Activated CD4-positive, alpha-beta T cell treated with anti-CD3 and anti-CD28 coated beads for 36 hours (primary cell): ENCODE measurements at places on chromosomes 13 and 19.

- DNase-seq, result no peak
Observed at GRCh38 chr13:100532836-100533435, 55.7 kb downstream of the GGACT start.

DNA sequence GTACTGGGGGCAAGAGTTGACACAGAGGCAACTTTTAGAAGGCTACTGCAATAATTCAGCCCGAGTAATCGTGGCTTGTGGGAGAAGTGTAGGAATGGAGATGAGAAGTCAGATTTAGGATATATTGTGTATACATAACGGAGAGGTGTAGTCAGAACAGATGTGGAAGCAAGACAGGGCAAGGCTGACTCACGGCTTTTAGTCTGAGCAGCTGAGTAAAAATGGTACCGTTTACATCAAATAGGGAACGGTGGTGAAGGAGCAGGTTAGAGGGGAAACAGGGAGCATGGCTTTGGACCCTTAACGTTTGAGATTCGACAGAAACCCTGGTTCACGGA lies 796 bp upstream of the LSM14A start:
- peak; percentile 80 for DNase-seq

DNA sequence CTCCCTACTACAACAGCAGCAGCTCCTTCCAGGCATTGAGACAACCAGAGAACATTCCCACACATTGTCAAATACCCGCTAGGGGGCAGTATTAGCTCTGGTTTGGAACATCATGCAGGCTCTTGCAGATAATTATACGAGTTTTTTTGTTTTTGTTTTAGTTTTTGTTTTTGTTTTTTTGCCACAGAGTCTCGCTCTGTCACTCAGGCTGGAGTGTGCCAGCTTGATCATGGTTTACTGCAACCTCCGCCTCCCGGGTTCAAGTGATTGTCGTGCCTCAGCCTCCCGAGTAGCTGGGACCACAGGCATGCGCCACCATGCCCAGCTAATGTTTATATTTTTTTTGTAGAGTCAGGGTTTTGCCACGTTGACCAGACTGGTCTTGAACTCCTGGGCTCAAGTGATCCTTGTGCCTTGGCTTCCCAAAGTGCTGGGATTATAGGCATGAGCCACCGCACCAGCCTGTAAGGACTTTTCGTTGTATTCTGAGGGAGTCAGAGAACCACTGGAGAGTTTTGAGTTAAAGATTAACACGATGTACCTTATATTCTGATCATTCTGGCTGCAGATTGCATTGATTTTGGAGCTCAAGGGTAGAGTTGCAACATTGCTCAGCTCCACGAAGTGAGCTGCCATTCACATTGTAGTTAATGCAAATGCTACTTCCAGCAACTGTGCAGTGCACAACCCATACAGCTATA lies 41.7 kb upstream of the CEACAM20 start:
- peak; percentile 72 for DNase-seq

GRCh38 chr19:53389571-53389970 lies 5.4 kb upstream of the ZNF765 start:
- DNase-seq, result no peak

DNA sequence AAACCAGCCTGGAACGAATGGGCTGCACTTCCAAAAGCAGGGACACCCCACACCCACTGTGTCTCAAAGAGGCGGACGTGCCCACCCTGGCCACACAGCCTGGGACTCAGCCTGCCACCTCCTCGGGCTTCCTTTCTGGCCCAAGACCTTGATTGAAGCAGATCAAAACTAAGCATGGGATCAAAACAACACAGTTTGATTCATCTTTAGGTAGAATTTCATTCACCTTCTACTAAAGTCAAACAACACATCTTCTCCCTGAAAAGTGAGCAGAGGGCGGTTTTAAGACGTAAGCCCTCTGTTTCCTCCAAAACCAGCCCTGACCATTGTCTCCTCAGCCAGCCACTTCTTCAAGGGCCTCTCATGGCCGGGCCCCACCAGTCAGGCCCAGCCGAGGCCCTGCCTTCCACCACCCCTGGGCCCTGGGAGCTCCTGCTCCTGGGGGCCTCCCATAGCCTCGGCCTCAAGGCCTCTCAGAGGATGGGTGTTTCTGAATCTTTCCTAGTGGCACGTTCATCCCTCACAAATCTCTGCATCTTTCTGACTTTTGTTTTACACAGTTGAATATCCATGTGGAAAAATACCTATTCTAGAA lies 6.3 kb upstream of the F10 start:
- DNase-seq, result no peak

DNA sequence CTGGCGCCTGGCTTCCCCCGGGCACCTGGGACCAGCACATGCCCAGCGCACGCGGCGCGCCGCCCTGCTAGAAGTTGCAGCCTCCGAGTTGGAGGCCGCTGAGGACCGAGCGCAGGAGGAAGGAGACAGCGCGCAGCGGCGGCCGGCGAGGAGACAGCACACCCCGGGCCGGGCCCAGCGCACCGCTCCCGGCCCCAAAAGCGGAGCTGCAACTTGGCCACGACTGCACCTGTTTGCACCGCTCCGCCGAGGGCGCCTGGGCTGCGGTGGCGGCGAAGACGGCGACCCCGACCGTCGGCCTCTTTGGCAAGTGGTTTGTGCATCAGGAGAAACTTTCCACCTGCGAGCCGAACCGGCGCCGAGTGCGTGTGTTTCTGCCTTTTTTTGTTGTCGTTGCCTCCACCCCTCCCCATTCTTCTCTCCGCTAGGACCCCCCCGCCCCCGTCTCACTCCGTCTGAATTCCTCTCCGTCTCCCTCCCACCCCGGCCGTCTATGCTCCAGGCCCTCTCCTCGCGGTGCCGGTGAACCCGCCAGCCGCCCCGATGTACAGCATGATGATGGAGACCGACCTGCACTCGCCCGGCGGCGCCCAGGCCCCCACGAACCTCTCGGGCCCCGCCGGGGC lies at the start of gene SOX1:
SOX1 (plus strand) TSS at position 34 of the 626 bp plus-strand sequence; CDS start at position 544, 510 bp downstream.
- DNase-seq, result peak; percentile 46

DNA sequence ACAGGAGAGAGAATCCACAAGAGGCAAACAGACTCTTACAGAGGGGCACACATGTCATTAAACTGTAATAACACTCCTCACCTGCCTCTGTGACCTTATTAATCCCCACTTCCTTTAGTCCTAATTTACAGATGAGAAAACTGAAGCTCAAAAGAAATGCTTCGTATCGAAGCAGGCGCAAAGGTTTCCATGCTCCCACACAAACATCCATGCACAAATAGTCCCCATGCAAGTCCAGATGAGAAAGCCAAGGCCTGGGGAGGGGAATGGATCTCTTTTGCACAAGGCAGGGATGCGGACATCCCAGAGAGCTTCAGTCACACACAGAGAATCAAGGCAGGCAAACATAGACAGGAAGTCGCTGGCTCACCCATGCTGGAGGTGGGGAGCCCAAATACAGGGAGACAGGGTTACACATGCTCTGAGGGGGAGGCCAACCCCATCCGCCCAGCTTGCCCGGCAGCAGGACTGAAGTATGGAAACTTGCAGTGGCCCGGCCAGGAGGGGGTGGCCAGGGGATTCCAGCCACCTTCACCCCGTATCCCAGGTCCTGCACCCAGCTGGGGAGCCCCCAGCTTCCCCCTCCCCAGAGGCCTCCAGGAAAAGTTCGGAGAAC lies 468 bp downstream of the S1PR5 start:
- DNase-seq, result no peak

GRCh38 chr13:91126806-91127205 lies 220.7 kb upstream of the MIR17HG start:
- peak; percentile 8 for DNase-seq
